ENCODE measurements at places on chromosomes 5 and 9. TPM values are rescaled to one million over a fixed set of nuclear protein-coding genes. Genes with fewer than 3 reads are reported as not detected.

Gene TOR2A
- 3.8 TPM for total RNA-seq

Gene PRRC2B
- total RNA-seq, result 73.0 TPM

Gene SLC34A3
- under 0.01 TPM for total RNA-seq

Gene SMIM32
- total RNA-seq, result not detected

Gene SPARC
- total RNA-seq, result 1,844 TPM

Gene PCDHGC3
- total RNA-seq, result 126 TPM

Gene PHAX
- total RNA-seq, result 42.6 TPM

Gene GABRB2
- total RNA-seq, result under 0.01 TPM

Gene C5orf46
- not detected for total RNA-seq

Gene ADAMTS12
- total RNA-seq, result 12.9 TPM

Gene TMEM252
- total RNA-seq, result not detected

Gene RAB24
- total RNA-seq, result 16.9 TPM

Gene OTP
- total RNA-seq, result not detected
